ENCODE measurements at places on chromosomes 6 and 20. TPM values are rescaled to one million over a fixed set of nuclear protein-coding genes. Genes with fewer than 3 reads are reported as not detected.

GRCh38 chr20:63098195-63098810 lies 91.5 kb upstream of the BHLHE23 start:
- DNase-seq, result no peak

DNA sequence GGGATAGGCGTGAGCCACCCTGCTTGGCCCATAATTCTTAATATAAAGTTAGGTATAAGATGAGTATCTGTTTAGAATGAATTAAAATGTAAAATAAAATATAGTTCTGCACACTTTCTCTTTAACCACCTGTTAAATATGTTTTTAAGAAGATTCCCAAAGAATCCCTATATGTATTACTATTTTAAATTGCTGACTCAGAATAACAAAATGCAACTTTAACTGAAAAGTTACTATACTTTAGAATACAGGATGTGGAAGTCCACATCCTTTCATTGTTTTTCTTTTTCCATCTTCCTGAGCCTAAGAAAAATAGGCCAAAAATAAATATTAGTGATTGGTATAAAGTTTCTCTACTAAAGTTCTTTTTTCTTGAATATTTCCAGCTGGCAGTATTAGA lies 325.6 kb upstream of the EYS start:
- no peak for DNase-seq

DNA sequence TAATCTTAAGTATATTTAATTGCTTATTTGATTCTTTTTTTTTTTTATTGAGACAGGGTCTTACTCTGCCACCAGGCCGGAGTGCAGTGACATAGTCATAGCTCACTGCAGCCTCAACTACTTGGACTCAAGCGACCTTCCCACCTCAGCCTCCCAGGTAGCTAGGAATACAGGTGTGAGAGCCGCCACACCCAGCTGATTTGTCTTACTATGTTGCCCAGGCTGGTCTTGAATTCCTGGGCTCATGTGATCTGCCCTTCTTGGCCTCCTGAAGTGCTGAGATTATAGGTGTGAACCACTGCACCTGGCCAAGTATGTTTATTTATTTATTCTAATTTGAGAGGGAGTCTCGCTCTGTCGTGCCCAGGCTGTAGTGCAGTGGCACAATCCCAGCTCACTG lies 38.2 kb downstream of the PTPN1 start:
- DNase-seq, result no peak

DNA sequence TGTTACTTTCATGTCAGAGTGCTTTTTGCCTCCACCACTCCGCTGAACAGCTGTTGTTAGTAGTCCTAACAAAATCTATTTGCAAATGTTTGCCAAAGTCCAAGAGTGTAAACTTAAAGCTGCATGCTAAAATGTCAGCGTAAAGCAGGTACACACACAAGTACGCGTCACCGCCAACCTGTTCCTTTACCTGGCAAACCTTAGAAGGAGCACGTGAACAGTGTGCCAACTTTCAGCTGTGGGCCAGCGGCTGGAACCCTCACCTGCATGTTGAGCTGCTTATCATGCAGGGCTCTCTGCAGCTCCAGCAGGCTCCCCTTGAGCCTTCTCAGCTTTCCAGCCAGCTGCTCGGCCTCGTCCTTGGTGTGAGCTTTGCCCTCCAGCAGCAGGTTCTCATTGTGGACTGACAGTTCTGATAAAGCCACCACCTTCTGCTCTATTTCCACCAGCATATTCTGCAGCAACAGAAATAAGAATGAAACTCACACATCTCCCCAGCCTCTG lies 359.3 kb downstream of the SYNE1 start:
- no peak for DNase-seq

TMC2 gene
- not detected for total RNA-seq

- no peak for DNase-seq
These were observed 2.8 kb downstream of the CMTR1 start for GRCh38 chr6:37435816-37436215.

DNA sequence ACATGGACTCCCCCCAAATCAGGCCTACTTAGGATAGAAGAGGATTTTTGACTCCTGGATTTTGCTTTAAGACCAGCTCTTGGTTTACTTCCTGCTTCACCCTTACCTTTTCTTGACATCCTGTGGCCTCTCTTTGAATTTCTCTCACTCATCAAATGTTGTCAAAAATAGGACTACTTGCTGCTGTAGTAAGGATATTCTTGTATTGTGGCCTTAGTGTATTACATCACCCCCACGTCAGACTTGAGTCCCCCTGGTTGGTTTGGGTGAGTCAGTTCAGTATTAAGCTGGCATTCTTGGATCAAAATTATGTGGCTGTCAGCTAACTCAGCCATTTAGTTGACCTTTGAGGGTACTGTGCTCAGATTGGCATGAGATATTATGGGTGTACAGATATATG lies 1.1 kb downstream of the TPX2 start:
- DNase-seq, result no peak

MICAL1 gene
- 12.4 TPM for total RNA-seq

- DNase-seq, result no peak
These were observed 954.3 kb downstream of the KIF16B start for GRCh38 chr20:15618912-15619311.

- no peak for DNase-seq
These were observed 159.4 kb upstream of the CITED2 start for GRCh38 chr6:139533573-139534471.

GRCh38 chr6:166586424-166587156 lies at the start of gene RAMACL:
RAMACL (minus strand) TSS chr6:166586678; CDS start chr6:166586477, 201 bp downstream.
- DNase-seq, result peak; percentile 26

- DNase-seq, result no peak
These were observed 88.4 kb upstream of the B3GAT2 start for GRCh38 chr6:71045296-71045695.

DNA sequence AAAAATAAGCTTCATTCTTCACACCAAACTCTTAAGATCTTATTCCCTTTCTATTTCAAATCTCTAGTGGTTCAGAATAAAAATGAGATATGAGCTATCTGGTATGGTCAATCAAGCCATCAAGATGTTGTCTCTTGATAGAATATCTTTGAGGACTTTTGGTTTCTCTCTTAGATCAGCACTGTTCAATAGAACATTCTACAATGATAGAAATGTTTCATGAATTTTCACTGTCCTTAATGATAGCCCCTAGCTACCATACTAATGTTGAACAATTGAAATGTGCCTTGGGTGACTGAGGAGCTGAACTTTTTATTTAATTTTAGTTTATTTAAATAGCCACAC lies 24.1 kb upstream of the HINT3 start:
- DNase-seq, result no peak

C6orf163 gene
- total RNA-seq, result 0.76 TPM

CST7 gene
- 46.9 TPM for total RNA-seq

PRELID3B gene
- total RNA-seq, result 147 TPM

DNA sequence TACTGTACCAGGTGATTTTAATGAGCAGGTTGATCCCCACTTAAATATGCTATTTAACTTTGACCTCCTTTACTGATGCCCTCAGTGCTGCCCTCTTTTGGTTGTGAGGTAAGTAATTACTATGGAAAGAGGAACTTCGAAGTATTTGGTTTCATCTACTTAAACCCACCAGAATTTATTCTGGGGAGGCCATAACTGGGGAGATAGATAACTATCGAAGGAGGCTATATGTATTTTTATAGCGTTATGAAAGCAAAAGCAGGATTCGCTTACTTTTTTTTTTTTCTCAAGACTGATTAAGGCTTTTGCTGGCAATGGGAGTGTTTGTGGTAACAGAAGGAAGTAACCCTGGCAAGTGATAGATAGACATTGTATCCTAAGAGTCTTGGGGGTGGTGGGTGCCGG lies 168.9 kb upstream of the CENPW start:
- no peak for DNase-seq

DNA sequence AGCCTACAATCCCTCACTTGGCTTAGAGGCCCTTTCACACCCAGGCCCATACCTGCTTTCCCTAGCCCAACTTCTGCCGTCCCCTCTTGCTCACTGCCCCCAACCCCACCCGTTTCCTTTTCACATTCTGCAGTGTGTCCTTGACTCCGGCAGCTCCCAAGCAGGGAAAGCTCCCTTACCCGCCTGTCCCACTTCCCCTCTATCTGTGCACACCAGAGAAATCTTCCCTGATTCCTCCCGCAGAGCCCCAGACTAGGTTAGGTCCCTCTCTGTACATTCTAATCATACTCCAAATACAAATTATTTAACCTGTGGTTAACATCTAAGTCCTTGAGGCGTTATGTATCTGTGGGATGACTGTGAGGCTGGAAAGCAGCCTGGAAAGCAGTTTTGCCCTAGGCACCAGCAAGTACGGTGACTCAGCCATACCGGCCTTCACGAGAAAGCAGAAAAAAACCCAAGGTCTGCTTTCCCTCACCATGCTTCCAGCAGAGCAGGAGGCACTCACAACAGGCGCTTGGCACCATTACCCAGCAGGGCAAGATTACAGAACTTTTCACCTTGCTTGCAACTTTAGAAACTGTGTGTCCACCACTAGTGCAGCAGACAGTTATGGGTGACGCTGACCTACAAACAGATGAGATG lies 22.3 kb downstream of the ELOVL5 start:
- DNase-seq, result no peak

DNA sequence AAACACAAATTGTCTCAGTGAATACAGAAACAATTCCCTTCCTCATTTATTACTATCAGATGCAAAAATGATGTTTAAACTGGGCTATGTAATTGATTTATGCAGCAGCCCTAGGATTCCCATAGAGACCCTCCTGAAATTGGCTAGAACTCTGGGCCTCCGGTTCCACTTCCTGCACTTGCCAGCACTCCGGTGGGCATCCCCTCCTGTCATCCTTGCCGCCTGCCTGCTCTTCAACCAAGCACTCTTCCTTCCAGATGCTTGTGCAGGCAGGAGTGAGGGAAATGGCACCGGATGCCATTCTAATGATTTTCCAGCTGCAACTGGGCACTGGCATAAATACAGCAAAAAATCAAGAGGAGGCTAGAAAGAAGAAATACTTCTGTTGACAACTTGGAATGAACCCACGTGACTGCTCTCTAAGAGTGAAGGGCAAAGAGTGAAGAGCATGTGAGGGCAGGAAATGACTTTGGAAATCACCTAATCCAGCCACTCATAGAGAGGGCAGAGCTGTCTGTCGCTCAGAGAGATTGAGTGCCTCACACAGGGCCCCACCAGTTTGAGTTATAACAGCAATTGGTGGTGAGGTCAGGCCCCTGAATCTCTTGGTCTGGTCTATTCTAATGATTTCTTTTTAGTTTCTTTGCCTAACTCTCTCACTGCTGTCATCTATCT lies 3.7 kb upstream of the NEDD9 start:
- DNase-seq, result peak; percentile 21

- DNase-seq, result no peak
These were observed 34.6 kb downstream of the RAMACL start for GRCh38 chr6:166551754-166552495.

SLC35D3 gene
- not detected for total RNA-seq

CST3 gene
- total RNA-seq, result 2.6 TPM

DNA sequence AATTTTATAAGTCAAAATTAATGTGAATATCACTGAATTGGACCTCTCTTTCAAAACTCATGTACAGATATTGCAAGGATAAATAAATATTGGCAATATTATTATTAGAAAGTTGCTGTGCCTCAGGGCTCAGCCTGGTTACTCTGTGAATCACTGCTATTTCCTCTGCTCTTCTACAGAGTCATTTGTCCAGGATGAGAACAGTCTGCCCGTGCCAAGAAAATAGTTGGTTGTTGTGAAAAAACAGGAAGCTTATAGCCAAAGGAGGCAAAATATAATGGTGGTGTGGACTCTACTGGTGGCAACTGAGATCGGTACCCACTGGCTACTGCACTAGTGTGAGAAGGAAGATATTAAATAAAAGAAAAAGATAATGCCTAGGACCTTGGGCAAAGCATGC lies 93.6 kb downstream of the RIMS1 start:
- no peak for DNase-seq

DNA sequence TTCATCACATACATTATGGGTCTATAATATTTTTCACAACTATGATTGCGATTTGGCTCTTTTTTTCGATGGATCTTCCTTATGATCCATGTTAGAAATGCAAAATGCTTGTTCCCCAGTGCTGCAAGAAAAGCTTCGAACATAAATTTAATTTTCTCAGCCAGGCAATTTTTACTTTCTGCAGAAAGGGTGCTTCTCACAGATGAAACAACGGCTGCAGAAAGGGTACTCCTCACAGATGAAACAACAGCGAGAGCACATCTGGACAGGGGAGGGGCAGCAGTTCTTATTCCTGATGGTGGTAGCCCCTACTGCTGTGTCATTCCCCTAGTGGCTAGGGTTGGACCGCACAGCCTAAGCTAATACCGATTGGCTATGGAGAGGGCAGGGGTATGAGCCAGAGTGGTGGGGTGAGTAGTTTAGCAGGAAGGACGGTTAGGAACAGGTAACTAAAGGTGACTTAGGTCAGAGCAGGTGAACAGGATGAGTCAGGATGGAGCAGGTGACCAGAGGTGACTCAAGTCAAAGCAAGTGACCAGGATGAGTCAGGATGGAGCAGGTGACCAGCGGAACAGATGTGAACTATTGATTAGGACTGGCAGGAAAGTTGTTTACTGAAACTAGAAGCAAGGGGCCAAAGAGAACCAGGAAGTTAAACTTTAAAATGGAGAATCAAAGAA lies 13.4 kb upstream of the TREML4 start:
- no peak for DNase-seq

ASCC3 gene
- total RNA-seq, result 59.3 TPM

PTP4A1 gene
- 64.2 TPM for total RNA-seq

GRCh38 chr6:34688956-34689355 lies 7.6 kb downstream of the ILRUN start:
- DNase-seq, result no peak

GRCh38 chr6:139262519-139263300 lies 29.1 kb downstream of the TXLNB start:
- DNase-seq, result no peak

- DNase-seq, result no peak
These were observed 201.4 kb upstream of the ID4 start for GRCh38 chr6:19635728-19636127.
